ENCODE measurements at places on chromosomes 4 and X.

DNA sequence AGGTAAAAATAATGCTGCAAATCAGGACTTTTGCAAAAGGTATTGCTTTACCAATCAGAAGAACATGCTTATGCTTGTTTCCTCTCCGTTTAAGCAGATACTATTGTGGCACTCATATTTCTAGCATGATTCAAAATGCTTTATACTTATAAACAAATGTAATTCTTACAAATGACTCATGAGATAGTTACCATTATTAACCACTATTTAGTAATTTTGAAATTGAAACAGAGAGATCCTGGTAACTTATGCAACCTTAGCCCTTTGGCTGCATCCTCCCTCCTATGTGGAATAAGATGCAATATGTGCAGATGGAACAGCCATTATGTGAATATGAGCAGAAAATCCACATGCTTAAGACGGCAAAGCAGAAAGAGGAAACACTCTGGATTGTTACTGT, 164.7 kb downstream of the PCDH18 start:
- no peak for DNase-seq

GRCh38 chrX:150907474-150907873, 9.0 kb upstream of the CD99L2 start:
- DNase-seq: no peak

- DNase-seq: no peak
Measured at GRCh38 chrX:110359273-110359672, 625 bp downstream of the RTL9 start.

DNA sequence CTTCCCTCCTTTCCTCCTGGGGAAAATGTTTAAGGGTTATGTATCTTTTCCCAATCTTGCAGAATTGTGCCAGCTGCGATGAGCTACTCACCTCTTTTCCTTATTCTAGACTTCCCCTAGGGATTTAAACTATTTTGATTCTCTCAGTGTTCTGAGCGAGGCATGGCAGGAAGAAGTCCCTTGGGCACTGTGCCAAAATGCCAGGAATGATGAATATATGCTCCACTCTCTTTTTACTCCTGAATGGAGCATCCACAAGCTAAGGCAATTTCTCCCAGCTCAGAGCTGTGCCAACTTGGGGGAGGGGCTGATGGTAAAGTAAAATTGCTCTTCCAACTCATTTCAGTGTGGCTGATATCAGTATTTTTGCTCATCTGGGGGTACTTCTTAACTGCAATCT, 4.0 kb upstream of the C4orf17 start:
- peak; percentile 28 for DNase-seq

DNA sequence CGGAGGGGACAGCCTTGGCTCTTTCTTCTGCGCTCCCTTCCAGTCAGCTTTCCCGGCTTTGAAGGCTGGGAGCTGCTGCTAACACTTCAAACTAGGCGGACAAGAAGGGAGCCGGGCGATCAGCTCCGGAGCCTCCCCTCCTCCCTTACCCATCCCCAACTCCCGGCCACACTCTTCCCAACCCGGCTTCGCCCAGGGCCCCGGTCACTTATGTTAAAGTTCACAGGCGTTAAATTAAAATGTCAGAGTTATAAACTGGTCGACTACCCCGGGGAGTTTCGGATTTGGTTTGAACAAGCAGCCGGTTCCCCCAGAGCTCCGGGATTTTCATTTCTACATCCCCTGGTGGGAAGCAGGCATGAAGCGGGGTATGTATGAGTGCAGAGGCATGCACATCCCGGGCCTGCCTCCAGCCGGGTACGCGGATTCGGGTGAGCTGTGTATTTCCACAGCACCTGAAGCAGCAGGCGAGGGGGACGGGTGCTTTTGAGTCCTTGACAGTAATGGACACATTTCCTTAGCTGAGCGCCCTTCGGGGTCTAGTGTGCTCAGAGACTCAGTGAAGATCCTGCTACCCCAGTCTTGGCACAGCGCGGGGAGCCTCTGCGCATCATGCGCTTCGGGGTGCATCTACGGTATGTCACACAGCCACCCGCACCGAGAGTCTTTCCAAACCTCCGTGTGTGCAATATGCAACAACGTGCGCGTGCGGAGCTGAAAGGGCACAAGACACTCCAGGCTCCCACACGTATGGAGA, 880 bp downstream of the UNC5C start:
- DNase-seq: peak; percentile 42

- no peak for DNase-seq
Measured at GRCh38 chrX:35149517-35149916, 206.9 kb downstream of the FAM47B start.

DNA sequence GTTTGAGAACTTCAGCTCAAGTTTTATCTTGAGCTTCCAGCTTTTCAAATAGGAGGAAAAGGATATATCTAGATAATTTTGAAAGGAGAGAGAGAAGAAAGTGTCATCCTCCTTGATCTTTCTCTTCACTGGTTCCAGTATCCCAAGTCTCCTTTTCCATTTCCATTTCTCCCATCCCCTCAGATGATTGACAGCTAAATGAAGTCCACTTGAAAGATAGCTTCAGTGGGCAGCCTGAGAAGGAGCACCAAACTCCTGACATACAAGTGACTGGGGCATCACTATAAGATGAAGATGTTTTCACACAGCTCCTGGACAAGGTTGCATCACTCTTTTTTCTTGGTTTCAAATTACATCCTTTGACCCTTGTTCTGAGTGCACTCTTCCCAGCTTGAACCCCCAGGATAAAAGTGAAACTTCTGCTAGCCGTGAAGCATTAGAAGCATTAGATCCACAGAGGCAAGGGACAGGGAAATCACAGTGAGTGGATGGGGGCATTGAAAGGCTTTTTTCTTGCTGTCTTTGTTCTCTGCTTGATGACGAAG, 17.5 kb upstream of the MAGEA10 start:
- DNase-seq: no peak

DNA sequence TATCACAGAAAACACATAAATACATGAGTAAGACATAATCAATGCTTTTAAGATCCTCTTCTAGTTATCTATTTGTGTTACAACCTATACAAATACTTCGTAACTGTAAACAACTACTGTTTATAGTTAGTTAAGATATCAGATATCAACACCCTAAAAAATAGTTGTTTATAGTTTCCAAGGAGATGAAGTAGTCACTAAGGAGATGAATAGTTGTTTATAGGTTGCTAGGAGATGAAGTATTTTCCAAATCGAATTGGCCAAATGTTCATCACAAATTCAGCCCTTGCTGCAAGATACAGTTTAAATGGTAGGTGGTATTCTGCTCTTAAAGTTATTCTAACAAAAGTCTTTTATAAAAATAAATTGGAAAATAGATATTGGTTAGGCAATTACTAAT, 618.2 kb upstream of the PCDH10 start:
- no peak for DNase-seq

- no peak for DNase-seq
Measured at GRCh38 chr4:168831585-168831918, 178.5 kb downstream of the CBR4 start.

GRCh38 chrX:13340182-13340791, 20.4 kb upstream of the ATXN3L start:
- no peak for DNase-seq

GRCh38 chr4:94406668-94407437, 44.9 kb upstream of the PDLIM5 start:
- peak; percentile 79 for DNase-seq

- no peak for DNase-seq
Measured at GRCh38 chrX:122850326-122850725, 333.8 kb upstream of the GRIA3 start.

- DNase-seq: no peak
Measured at GRCh38 chr4:184760681-184761080, 26.8 kb upstream of the CENPU start.

DNA sequence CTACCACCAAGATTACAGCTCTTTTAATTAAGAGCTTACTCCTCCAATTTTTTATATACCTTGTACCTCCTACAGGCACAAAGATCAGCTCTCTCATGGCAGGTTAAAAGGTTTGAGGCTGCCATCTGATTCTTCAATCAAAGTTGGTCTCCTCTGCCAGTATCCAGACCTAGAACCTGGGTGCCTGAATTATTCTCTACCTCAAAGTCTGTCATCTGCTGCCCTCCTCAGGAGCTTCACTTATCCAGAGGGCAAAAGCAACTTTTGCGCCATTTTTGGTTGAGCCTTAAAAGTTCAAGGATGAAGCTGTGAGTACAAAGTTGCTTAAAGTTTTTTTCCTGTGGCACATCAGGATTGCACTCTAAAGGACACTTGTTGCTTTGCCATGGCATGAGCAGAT, 343.7 kb upstream of the PPP1R2C start:
- DNase-seq: no peak

DNA sequence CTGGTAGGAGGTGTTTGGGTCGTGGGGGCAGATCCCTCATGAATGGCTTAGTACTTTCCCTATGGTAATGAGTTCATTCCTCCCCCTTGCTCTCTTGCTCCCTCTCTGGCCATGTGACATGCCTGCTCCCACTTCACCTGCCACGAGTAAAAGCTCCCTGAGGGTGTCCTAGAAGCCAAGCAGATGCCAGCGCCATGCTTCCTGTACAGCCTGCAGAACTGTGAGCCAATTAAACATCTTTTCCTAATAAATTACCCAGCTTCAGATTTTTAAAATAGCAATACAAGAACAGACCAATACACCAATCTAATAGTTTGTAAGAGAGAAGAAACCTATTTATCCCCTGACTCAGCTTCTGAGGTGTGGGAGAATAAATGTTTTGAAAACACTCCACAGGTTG, 60.5 kb downstream of the FGFBP1 start:
- no peak for DNase-seq

- DNase-seq: peak; percentile 31
Measured at GRCh38 chr4:180456928-180457327, 1786.3 kb upstream of the TENM3 start.

DNA sequence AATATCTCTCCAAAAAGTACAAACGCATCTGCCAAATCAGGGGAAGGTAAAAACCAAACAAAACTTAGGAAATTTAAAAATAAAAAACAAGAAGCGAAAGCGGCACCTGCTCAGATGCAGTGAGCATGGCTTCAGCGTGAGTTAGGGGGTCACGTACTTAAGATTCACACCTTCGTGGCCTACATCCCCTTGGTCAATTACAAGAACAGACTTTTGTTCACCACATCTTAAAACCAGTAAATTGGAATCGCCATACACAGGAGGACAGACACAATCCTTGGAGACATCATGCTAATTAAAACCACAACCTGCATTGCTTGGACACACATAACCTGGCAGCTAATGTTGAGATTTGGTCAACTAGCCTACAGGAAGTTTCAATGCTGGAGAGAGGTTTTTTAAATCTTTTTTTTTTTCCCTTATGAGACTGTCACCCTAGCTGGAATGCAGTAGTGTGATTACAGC, 12.5 kb upstream of the SEL1L3 start:
- no peak for DNase-seq

- no peak for DNase-seq
Measured at GRCh38 chrX:6325437-6325836, 96.8 kb upstream of the NLGN4X start.

- no peak for DNase-seq
Measured at GRCh38 chrX:2867206-2867605, 38.5 kb downstream of the GYG2 start.

DNA sequence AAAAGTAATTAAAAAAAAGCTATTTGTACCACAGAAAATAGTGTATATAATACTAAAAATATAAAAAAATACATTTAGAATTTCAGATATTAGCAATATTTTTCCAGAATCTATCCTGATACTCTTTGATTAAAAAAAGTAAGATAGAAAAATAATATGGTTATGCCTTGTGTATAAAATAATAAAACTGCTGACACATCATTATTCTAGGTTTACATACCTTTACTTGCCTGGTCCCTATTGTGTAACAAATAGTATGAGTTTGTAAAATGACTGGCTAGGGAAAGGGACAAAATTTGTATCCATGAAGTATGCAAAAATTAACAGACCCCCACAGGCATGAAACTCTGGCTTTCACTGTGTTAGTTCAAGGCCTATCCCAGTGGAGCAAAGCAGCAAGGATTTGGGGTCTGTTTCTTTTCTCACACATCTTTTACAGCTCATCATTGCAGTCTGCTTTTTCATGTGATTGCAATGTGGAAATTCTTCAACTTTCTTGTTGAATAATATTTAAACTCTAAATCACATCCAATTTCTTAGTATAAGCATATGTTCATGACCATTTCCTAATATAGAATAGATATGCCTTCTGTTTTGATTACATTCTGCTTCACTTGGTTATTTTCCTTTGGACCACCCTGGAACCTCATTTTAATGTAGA, 136.7 kb upstream of the PCDH18 start:
- DNase-seq: no peak

DNA sequence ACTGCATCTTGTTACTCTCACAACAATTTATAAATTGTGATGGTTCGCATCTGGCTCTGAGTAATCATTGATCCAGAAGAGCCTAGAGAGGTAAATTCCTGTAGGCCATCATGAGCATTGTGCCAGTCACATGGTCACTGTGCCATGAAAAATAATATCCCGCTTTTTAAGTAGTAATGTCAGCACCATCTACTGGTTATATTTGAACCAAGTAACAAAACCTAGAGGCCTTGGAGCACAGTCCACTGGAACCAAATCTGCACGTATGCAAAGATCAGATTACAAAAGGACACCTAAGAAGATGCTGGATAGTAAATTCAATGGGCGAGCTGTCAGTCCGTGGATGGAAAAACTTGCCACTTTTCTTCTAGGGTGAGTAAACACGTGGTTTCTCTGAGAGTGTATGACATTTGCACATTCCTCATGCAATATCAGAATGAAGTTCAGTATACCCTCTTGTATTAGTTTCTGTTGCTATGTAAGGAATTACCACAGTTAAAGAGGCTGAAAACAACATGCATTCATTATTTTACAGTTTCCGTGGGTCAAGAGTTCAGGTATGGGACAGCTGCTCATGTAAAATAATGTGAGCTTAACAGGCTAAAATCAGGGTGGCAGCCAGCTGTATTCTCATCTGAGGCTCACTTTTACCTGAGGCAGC, 26.8 kb downstream of the FAM114A1 start:
- no peak for DNase-seq

GRCh38 chr4:105357258-105357980, 116.4 kb downstream of the PPA2 start:
- no peak for DNase-seq

GRCh38 chr4:132660181-132660580, 488.9 kb upstream of the PCDH10 start:
- no peak for DNase-seq

DNA sequence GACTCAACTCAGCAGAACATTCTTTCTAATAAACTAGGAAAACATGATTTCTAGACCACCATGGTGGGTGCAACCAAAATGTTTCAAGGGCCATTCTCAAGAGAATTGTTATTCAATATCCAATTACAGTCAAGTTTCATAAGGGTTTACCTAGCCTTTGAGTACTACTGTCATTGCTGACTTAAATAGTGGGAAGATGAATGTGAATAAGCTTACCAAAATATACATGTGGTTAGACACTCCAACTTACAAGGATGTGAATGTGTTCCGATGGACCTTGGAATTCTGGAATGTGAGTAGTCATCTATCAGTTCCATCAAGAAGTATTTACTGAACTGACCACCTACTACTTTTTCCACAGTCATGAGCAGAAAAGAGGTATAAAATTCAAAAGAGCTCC, 16.9 kb downstream of the SH3RF1 start:
- DNase-seq: no peak

- DNase-seq: peak; percentile 72
Measured at GRCh38 chr4:129095811-129096454, at the start of gene C4orf33. Gene C4orf33, plus strand, starts transcription at chr4:129096152. Its CDS starts 6,459 bp downstream, at chr4:129102611.

- no peak for DNase-seq
Measured at GRCh38 chr4:95058991-95059390, 301.2 kb downstream of the BMPR1B start.

GRCh38 chr4:55186123-55186522, 60.7 kb upstream of the KDR start:
- no peak for DNase-seq

- DNase-seq: no peak
Measured at GRCh38 chrX:119410027-119410819, 11.1 kb downstream of the SLC25A43 start.

GRCh38 chrX:67570839-67571238, 27.0 kb downstream of the AR start:
- DNase-seq: no peak
